ENCODE measurements at places on chromosomes 3 and 15. TPM values are rescaled to one million over a fixed set of nuclear protein-coding genes. Genes with fewer than 3 reads are reported as not detected.

The NUDT16 gene
- 36.4 TPM for total RNA-seq

The RTP1 gene
- total RNA-seq = not detected

The TXNRD3 gene
- total RNA-seq = 7.9 TPM

The DUOXA1 gene
- not detected for total RNA-seq

The GPR27 gene
- 0.37 TPM for total RNA-seq

The SAMD7 gene
- total RNA-seq = not detected

The CCRL2 gene
- 0.40 TPM for total RNA-seq

The IVD gene
- 145 TPM for total RNA-seq

The IGF2BP2 gene
- total RNA-seq = 2.5 TPM

The NOX5 gene
- total RNA-seq = not detected

The TIGIT gene
- total RNA-seq = 0.19 TPM

The ABHD6 gene
- 63.4 TPM for total RNA-seq

The CCDC33 gene
- not detected for total RNA-seq
